ENCODE measurements at places on chromosomes 6 and 20. TPM values are rescaled to one million over a fixed set of nuclear protein-coding genes. Genes with fewer than 3 reads are reported as not detected.

Gene ZNF311
- 2.2 TPM for total RNA-seq

Gene ANKRD66
- total RNA-seq = 0.34 TPM

Gene TNFAIP3
- total RNA-seq = 15.2 TPM

GRCh38 chr6:147201885-147202515 lies 2.2 kb upstream of the STXBP5 start:
- DNase-seq = no peak

GRCh38 chr6:2266031-2266795 lies 20.8 kb upstream of the GMDS start:
- no peak for DNase-seq

Gene F13A1
- 0.48 TPM for total RNA-seq

GRCh38 chr20:50561379-50562078 lies 51.3 kb downstream of the PTPN1 start:
- no peak for DNase-seq

Gene GABRR1
- total RNA-seq = not detected

DNA sequence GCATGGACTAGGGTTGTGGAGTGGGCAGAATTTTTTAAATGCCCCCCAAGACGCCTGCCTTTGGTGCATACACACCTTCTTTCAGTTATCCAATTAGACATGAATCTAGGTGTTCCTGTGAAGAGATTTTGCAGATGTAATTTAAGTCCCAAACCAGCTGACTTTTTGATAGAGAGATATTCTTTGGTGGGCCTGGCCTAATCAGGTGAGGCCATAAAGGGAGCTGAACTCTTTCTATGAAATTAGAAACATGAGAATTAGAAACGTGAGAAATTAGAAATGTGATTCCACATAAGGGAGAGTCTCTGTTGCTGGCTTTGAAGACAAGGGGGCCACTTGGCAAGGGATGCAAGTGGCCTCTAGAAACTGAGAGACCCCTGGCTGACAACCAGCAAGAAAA lies 36.4 kb upstream of the TTPAL start:
- DNase-seq = no peak

DNA sequence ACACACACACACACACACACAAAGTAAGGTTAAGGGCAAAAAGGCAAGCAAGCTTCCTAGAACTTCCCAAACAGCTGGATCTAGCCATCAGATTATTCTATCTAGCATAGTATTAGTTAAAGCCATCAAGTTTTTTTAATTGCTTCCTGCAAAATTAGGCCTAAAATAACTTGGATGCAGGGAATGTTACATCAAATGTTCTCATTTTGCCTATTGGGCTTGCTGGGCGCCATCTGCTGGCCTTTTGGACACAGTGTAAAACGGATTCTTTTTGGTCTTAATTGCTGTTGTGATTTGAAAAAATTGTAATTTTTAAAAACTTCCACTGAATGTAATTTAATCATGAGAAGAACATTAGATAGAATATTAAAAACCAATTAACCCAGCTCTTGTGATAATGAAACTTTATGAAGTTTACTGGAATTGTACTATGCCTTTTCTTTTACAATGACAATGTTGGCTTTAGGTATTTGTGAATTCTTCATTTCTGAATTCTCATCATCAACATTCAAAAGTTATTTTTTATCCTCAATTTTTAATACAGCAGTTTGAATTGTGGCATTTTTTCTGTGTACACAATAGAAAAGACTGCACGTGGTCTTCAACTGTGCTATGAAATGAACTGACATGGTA lies 6.8 kb downstream of the MKKS start:
- no peak for DNase-seq

GRCh38 chr20:56574531-56575142 lies 41.6 kb downstream of the FAM209B start:
- no peak for DNase-seq

DNA sequence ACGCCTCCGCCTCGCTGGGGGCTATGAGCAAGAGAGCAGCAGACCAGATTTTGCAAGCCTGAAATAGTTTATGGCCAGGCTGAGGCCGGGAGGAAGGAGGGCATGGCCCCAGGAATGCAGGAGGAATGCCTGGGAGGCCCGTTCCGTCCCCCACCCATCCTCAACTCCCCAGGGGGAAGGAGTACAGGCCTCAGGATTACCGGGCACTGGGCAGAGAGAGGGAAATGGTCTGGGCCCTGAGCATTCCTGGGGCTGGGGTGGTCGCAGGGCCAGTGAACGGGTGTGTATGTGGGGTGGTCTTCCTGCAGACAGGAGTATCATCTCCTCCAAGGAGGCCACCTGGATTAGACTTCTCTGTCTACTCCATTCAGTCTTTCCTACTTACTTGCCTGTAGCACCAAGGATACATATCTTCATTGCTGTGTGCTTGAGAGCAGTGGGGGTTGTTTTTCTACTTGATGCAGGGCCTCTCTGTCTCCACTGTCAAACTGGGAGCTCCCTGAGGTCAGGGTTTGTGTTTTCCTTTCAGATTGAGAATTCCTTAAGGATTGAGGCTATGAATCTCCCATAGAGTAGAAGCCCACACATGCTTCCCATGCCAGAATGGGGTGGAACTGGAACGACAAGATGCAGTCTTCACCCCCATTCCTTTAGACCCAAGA lies 81.3 kb downstream of the VEGFA start:
- no peak for DNase-seq

- DNase-seq = no peak
These were observed 72.2 kb upstream of the PTCHD4 start for GRCh38 chr6:48183178-48183577.

Gene SYNDIG1
- 4.1 TPM for total RNA-seq

GRCh38 chr20:63248835-63249591 lies 5.2 kb downstream of the NKAIN4 start:
- DNase-seq = no peak

DNA sequence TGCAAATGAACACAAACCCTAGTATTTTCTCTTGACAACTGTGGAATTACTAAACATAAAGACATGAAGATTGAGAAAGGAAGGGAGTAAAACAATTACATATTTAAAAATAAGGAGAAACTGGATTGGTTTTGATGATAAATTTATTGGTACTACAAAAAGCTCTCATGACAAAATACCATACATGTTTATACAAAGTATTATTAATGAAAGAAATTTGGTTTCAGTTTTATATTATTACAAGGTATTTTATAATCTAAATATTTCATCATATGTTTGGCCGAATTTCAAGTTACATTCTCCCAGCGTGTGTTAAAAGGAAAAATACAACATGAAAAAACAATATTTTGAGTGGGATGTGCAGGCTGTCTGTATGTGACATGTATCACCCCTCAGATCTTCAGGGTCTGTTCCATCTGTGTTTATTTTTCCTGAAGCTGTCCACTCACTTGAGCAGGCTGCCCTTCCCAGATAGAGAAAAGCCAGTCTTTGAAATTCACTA lies 568.4 kb downstream of the NKAIN2 start:
- DNase-seq = no peak

DNA sequence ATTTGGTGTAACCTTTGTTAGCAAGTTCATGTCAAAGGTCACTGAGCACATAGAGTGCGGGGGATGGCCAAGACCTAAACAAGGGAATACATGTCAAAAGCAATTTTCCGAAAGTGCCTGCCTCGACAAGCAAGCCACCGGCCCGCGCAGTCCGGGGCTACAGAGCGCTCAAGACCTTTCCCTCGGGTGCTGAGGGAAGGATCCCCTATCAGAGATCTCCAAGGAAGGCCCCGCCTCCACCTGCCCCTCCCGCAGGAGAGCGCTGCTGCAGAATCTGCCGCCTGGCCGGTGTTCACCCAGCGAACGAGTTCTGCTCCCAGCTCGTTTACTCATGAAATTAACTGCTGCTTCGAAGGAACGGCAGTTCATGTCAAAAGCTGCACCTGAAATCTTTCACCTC lies 252.7 kb downstream of the BMP7 start:
- no peak for DNase-seq

Gene RIPOR3
- total RNA-seq = 5.1 TPM

- no peak for DNase-seq
These were observed 760.6 kb downstream of the KIF16B start for GRCh38 chr20:15812696-15813095.

DNA sequence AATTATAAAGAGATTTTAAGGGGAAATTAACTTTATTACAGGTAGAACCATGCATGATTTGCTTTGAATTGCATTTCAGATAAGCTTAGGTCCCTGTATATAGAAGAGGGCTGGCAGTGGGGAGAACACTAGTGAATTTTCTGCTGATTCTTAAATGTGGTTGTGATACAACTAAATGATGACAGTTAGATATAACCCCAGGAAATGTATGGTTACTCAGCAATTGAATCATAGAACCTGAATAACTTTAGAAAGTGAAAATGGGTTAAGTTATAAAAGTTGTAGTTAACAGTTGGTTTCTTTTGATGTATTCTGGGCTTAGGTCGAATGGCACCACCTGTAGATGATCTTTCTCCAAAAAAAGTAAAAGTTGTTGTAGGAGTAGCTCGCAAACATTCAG lies 70.1 kb downstream of the PHF3 start:
- no peak for DNase-seq

- DNase-seq = no peak
These were observed 39.1 kb upstream of the AKIRIN2 start for GRCh38 chr6:87741001-87741650.

- DNase-seq = no peak
These were observed 51.3 kb upstream of the CITED2 start for GRCh38 chr6:139425780-139426179.
